GF-D8 (cell line): ENCODE measurements at places on chromosomes 7 and 10.

DNA sequence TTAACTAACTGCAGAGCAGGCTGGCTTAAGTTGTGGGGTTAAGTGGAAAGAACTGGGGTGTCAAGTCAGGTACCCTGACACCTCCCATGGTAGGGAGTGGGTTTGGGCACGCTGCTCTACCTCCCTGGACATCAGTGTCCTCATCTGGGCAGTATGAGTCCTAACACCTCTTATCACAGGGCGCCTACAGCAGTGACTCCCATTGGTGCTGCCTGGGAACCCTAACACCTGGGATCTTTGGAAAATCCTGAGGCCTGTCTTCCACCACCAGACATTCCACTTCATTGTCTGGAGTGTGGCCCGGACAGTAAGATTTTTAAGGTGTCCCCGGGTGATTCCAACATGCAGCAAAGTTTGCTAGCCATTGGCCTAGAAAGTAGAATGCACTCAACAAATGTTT, 239.1 kb downstream of the SKAP2 start:
- DNase-seq: no peak

- DNase-seq: no peak
Observed at GRCh38 chr7:105512415-105512814, 9.7 kb downstream of the PUS7 start.

DNA sequence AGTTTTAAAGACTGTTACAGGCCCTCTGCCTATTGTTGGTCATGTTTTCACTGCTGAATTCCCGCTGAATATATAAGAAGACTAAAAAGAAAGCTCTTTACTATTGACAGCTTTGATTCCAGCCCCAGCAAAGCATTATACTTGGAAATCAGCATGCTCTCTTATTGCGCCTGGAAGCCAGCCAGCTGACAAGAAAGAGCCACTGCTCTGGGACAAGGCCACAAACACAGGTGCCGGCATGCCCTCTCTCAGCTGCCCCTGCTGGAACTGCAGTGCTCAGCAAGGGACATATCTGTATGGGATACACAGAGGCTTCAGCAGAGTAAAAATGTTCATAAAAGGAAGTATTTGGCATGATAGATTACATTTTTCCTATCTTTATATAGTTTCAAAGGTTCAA, 523.9 kb downstream of the ADRA2A start:
- no peak for DNase-seq

DNA sequence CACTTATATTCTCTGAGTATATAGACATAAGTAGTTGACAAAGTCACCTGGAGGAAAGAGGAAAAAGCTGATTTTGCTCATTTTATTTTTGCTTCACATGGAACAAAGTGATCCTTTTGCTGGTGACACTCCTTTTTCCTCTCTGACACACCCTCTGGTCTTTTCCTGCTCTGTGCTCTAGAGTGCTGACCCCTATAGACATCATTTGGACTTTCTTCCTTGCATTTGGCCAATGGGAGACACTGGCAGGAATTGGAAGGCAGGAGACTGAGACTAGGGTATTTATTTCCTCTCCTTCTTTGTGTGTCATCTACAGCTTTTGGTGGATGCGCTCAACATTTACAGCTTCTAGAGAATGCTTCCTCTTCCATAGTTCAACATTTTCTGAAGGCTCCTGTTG, 1078.1 kb downstream of the SORCS1 start:
- no peak for DNase-seq

GRCh38 chr7:130927564-130927963, 193.6 kb upstream of the KLF14 start:
- no peak for DNase-seq

GRCh38 chr7:156639426-156640256, 933 bp upstream of the RNF32 start:
- DNase-seq: no peak
